ENCODE measurements at places on chromosomes 4 and X.

GRCh38 chr4:90181644-90182043 lies 54.5 kb downstream of the CCSER1 start:
- DNase-seq, result no peak

- no peak for DNase-seq
These were observed 323.0 kb downstream of the HS3ST1 start for GRCh38 chr4:11105715-11106114.

DNA sequence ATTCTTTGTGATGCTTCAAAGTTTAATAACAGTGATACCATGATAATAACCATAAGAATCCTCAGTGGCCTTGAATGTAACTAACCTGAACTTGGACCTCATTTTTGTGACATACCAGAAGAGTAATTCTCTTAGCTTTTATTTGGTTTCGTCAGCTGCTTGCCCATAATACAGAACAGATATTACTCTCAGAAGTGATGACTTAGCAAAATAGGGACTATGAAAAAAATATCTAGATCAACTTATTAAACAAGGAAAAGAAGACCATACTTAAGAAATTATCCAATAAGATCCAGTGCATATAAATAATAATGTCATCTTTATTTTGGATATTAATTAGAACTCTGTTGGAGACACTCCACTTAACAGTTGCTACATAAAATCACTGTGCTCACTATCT lies 236.9 kb upstream of the GPC4 start:
- DNase-seq, result no peak

GRCh38 chr4:83974111-83974780 lies 438.3 kb downstream of the GPAT3 start:
- no peak for DNase-seq

DNA sequence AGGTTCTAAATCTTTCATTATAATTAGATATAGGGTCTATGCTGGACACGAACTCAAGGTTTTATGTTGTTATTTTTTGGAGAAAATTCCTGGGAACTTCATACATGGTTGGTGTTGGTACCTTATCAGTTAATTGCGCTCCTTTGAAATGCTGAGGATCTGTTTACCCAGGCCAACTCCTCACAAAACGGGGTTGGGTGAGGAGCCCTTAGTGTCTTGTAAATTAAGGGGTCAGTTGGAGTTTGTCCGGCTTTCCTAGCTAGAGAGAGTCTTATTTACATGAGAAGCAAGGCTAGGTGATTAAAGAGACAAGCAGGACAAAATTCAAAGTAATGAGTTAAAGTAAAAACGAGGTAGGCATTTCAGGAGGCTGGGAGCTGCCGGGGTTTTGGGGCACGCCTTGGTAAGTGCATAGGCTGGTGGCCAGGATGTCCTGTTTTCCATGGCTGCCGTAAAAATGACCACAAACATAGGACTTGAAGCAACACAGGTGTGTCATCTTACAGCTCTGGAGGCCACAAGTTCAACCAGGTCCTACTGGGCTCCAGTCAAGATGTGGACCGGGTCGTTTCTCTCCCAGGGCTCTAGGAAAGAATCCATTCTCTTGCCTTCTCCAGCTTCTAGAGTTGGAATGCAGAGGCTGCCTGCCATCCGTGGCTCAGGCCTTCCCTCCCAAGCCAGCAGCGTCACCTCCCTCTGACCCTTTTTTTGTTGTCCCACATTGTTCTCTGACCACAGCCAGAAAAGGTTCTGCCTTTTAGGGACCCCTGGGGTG lies 19.8 kb downstream of the PSAPL1 start:
- no peak for DNase-seq

GRCh38 chr4:87601361-87601760 lies 7.0 kb upstream of the DSPP start:
- no peak for DNase-seq

DNA sequence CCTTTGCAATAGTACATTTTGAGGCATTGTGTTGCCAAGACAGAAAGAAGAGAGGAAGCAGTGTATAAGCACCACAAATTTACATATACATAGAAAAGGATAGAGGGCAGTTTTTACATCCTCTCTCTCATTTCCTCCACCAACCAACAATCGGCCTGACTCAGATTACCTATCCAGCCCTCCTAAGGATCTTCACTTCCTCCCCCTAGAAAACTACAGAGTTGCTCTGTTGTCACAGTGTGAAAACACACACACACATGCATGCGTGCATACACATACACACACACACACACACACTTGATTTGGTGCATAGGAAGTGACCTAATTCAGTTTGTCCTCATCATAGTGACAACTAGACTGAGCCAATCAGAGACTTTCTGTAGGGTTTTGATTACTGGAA lies 98.8 kb upstream of the SPRY1 start:
- DNase-seq, result no peak

GRCh38 chrX:123675154-123675553 lies 57.7 kb downstream of the THOC2 start:
- no peak for DNase-seq

- no peak for DNase-seq
These were observed 6.4 kb upstream of the SEPTIN11 start for GRCh38 chr4:76943129-76943620.

- DNase-seq, result no peak
These were observed 977 bp downstream of the MAGEE1 start for GRCh38 chrX:76428243-76429130.

DNA sequence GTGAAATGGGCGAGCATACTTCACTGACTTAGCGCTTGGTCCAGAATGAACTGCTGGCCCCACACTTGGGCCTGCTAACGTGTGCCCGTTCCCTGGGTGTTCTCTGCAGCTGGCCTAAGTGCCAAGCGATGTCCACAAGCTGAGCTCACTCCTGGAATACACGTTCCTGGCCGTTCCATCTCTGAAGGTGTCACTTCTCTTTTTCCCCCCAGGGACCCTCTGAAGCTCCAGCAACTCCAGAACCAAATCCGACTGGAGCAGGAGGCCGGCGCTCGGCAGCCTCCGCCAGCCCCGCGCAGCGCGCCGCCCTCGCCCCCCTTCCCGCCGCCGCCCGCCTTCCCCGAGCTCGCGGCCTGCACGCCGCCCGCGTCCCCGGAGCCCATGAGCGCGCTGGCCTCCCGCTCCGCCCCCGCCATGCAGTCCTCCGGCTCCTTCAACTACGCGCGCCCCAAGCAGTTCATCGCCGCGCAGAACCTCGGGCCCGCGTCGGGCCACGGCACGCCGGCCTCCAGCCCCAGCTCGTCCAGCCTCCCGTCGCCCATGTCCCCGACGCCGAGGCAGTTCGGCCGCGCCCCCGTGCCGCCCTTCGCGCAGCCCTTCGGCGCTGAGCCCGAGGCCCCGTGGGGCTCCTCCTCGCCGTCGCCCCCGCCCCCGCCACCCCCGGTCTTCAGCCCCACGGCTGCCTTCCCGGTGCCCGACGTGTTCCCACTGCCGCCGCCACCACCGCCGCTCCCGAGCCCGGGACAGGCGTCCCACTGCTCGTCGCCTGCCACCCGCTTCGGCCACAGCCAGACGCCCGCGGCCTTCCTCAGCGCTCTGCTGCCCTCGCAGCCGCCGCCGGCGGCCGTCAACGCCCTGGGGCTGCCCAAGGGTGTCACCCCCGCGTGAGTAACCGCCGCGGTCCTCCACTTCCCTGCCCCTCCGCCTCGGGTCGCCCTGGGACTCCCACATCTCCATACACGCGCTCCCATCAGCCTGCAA lies 132.3 kb downstream of the CBR4 start:
- peak; percentile 53 for DNase-seq

- DNase-seq, result no peak
These were observed 55.9 kb downstream of the MXRA5 start for GRCh38 chrX:3290561-3290960.

GRCh38 chrX:56833626-56834025 lies 104.6 kb downstream of the NBDY start:
- DNase-seq, result no peak

GRCh38 chr4:4302416-4302815 lies 12.4 kb downstream of the ZBTB49 start:
- no peak for DNase-seq

GRCh38 chr4:15756361-15756861 lies 21.7 kb upstream of the CD38 start:
- DNase-seq, result no peak

DNA sequence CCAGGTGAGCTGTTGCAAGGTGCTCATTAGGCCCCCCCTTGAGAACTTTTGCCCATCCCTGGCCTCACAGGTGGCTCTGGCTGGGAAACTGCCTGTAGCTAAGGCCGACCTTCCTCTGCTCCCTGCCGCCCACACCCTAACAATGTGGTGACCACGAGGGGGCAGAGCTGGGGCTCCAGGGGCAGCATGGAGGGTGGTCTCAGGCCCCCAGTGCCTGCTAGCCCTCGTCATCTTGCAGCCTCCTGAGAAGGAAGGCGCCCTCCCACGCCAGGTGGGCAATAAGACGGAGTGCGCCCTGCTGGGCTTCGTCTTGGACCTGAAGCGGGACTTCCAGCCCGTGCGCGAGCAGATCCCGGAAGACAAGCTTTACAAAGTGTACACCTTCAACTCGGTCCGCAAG lies 32.4 kb downstream of the ATP2B3 start:
- DNase-seq, result no peak

GRCh38 chrX:5536261-5536660 lies 692.4 kb downstream of the NLGN4X start:
- DNase-seq, result no peak

- DNase-seq, result no peak
These were observed 30.3 kb upstream of the TMSB15B start for GRCh38 chrX:103932133-103932532.

DNA sequence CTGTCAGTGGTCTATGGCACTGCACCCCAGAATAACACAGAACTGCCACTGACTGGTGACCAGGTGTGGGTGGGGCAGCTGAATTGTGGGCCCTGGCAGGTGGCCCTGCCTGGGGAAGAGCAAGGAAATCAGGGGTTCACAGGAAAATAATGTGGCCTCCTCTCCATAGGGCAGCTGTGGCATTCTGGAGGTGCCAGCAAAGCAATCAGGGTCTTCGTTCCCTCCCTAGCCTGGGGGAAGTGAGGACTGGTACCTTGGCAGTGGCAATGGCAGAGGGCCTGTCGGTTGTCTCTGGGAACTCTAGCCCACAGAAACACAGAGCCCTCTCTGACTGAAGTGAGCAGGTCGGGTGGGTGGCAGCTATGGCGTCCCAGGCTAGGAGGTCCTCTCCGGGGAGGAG lies 223.0 kb downstream of the GRIA2 start:
- DNase-seq, result no peak

- no peak for DNase-seq
These were observed 37.1 kb upstream of the GPM6B start for GRCh38 chrX:13854003-13854402.

- peak; percentile 33 for DNase-seq
These were observed 5.6 kb downstream of the PCDH10 start for GRCh38 chr4:133154725-133155124.

DNA sequence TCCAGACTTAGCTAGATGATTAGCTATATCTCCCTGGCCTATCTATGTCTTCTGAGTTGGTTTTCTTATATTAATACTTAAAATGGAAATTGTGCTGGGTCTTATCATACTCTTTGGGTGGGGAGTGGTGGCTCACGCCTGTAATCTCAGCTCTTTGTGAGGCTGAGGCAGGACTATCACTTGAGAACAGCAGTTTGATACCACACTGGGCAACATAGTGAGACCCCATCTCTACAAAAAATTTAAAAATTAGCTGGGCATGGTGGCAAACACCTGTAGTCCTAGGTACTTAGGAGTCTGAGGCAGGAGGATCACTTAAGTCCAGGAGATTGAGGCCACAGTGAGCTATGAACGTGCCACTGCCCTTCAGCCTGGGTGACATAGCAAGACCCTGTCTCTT lies 30.4 kb downstream of the WDFY3 start:
- DNase-seq, result no peak

DNA sequence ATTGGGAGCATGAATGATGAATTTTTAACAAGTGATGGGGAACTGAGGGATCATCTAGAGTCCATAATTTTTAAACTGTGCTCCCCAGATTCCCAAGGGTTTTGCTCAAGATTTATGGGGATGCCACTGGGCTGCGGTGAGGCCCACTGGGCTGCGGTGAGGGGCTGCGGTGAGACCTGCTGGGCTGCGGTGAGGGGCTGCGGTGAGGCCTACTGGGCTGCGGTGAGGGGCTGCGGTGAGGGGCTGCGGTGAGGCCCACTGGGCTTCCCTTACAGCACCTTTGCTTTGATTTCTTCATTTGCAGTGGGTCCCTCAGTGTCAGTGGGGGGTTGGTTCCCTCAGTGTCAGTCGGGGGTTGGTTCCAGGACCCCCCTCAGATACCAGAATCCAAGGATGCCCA lies 47.4 kb upstream of the ATOH1 start:
- DNase-seq, result no peak

GRCh38 chrX:22534643-22535042 lies 261.9 kb downstream of the CBLL2 start:
- peak; percentile 1 for DNase-seq

Data from ACHN (cell line).